Endodermal cell (in vitro differentiated cells): ENCODE measurements at places on chromosomes 3 and 15. TPM values are rescaled to one million over a fixed set of nuclear protein-coding genes. Genes with fewer than 3 reads are reported as not detected.
A peak's percentile ranks its signal among the peaks of the same experiment; 100 is the strongest.

DNA sequence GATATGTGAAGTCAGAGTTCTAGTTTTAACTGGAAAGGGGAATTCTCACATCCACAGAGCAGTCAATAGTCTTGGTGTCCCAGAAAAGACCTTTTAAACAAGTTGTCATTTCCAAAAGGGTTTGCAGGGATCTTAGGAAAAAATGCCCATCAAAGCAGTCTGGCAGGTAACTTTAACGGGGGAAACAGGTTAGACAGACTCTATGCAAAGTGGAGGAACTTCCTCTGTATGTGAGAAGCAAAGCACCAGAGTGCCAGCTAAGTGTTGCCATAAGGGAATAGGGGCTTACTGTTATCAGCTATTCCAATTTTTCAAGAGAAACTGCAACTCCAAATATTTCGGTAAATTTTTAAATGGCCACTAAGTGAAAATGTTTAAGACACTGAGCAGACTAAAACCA lies 307.9 kb upstream of the MDFIC2 start:
- no peaks in the 10 kb centered on the region for H3K4me1 ChIP-seq
- H3K4me3 ChIP-seq = no peak overlapping the region
- no peak overlapping the region for H3K27ac ChIP-seq
- H3K36me3 ChIP-seq = no peaks in the 10 kb centered on the region
- H3K27me3 ChIP-seq = no peaks in the 10 kb centered on the region

- no peak overlapping the region for H3K4me3 ChIP-seq
- no peak overlapping the region for H3K27ac ChIP-seq
- no peak for DNase-seq
- H3K4me1 ChIP-seq = peaks cover 7% of the 10 kb centered on the region
Observed at GRCh38 chr15:47820057-47820746, 102.9 kb downstream of the SEMA6D start.

DNA sequence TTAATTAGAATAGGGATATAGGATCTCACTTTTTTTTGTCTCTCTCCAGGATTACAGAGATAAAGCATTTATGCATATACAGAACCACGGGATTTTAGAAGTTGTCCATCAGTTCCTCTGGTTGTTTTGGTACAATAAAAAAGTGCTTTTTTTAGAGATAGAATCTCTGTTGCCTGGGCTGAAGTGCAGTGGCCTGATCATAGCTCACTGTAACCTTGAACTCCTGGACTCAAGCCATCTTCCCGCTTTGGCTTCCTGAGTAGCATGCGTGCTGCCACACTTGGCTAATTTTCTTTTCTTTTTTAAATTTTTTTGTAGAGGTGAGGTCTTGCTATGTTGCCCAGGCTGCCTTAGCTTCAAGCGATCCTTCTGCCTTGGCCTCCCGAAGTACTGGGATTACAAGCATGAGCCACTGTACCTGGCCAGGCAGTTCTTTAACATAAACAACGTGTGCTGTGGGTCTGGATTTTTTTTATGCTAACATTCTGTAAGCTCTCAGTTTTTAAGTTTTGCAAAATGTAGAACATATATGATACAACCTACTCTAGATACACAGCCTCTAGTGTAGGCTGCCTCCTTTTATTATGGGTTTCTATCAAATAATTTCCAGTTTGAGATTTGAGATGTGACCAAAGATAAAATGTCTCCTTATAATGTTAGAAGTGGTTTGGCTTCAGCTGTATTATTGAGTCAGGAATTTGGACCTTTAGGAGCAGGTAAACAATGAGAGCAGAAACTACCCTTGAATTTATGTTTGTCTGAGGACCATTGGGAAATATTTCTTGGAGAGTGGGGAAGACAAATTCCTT lies 57.4 kb upstream of the ULK4 start:
- H3K27me3 ChIP-seq = no peaks in the 10 kb centered on the region
- DNase-seq = no peak
- no peak overlapping the region for H3K4me3 ChIP-seq
- H3K36me3 ChIP-seq = no peaks in the 10 kb centered on the region
- peaks cover 16% of the 10 kb centered on the region for H3K4me1 ChIP-seq
- no peak overlapping the region for H3K27ac ChIP-seq

DNA sequence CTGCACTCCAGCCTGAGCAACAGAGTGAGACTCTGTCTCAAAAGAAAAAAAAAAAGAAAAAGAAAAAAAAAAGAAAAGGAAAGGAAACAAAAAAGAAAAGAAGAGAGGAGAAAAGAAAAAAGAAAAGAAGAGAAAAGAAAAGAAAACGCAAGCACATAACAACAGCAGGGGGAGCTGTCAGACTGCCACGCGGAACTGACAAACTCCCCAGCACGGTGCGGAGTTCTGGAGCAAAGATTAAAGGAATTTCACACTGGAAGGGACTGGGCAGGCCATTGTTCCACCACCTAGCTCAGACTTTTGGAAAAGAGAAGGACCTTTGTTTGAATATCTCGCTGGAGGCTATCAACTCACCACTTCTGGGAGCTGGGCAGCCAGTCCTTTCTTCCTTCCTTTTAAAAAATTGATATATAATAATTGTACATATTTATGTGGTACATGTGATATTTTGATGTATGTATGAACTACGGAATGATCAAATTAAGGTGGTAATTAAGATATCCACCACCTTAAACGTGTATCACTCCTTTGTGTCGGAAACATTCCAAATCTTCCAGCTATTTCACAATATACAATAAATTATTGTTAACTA lies 40.5 kb downstream of the DPPA2 start:
- no peak overlapping the region for H3K4me3 ChIP-seq
- no peaks in the 10 kb centered on the region for H3K4me1 ChIP-seq
- H3K27me3 ChIP-seq = no peaks in the 10 kb centered on the region
- no peak overlapping the region for H3K27ac ChIP-seq

- H3K4me1 ChIP-seq = peaks cover 7% of the 10 kb centered on the region
- no peak overlapping the region for H3K4me3 ChIP-seq
- no peak for DNase-seq
- H3K36me3 ChIP-seq = no peaks in the 10 kb centered on the region
- H3K27ac ChIP-seq = peak overlapping the region; percentile 89
Observed at GRCh38 chr3:159854500-159855124, 134.0 kb upstream of the IL12A start.

The SLC12A8 gene
- 14.9 and 18.6 TPM in 2 replicates for total RNA-seq
